Right cardiac atrium (tissue), 5 donors: ENCODE measurements at places on chromosomes 12 and 14. TPM values are rescaled to one million over a fixed set of nuclear protein-coding genes. Genes with fewer than 3 reads are reported as not detected.

ADSS1 gene
- total RNA-seq, result 199 TPM

CDKL1 gene
- total RNA-seq, result 4.4 TPM

JDP2 gene
- 28.3 TPM for total RNA-seq

ANO2 gene
- 10.9 TPM for total RNA-seq

MFAP5 gene
- 24.6 TPM for total RNA-seq

ADCY4 gene
- total RNA-seq, result 28.7 TPM

EFS gene
- 8.3 TPM for total RNA-seq

DNAJC22 gene
- total RNA-seq, result 0.37 TPM

GALNT16 gene
- total RNA-seq, result 50.9 TPM

LUM gene
- total RNA-seq, result 163 TPM

KSR2 gene
- 0.03 TPM for total RNA-seq

PTGR2 gene
- 31.3 TPM for total RNA-seq

NGDN gene
- 23.4 TPM for total RNA-seq

DNA sequence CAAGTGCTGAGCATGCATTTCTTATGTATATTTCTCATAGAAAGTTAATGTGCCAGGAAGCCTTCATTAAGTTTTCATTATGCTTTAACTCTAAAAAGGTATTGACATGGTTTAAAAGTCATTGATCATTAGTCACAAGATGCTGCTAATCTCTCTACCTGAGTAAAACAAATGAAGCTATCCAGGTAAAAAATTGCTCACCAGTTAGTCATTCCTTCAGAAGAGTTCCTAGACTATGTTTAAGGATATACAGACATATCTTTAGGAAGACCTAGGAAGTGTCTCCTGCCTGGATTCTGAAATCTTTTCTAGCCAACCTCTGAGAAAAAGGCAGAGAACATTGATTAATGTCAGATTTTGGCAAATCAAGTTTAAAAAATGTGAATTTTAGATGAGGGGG is 274.2 kb downstream of the PDZRN4 start:
- no peak for DNase-seq

- DNase-seq, result no peak
Measured at GRCh38 chr12:89345376-89345775, 6.9 kb downstream of the DUSP6 start.

DNA sequence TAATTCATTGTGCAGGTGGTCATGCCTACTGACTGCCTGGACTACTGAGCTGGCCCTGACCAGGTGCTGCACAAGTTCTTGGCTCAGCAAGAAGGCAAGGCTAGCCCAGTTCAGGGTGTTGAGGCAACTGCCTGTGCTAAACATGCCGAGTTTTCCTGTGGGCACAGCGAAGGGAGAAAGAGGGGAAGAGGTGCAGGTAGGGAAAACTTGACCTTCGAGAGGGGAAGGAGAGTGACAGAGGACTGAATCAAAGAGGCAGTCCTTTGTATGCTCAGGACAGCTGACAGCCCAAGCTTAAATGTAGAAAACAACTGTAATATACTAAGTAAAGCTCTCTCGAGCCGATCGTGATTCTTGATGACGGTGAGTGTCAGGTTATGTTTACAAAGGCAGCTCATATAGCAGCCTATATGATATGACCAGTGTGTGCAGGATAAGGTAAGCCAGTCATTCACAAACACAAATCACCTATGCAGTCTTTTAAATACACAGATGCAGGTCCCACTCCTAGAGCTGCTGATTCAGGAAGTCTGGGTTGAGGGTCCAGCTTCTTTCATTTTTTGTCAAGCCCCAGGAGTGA is 2.6 kb downstream of the IRAK3 start:
- no peak for DNase-seq

- DNase-seq, result no peak
Measured at GRCh38 chr14:60093080-60093479, 1.4 kb downstream of the PCNX4 start.

- no peak for DNase-seq
Measured at GRCh38 chr12:20024194-20024593, 344.1 kb upstream of the PDE3A start.

DNA sequence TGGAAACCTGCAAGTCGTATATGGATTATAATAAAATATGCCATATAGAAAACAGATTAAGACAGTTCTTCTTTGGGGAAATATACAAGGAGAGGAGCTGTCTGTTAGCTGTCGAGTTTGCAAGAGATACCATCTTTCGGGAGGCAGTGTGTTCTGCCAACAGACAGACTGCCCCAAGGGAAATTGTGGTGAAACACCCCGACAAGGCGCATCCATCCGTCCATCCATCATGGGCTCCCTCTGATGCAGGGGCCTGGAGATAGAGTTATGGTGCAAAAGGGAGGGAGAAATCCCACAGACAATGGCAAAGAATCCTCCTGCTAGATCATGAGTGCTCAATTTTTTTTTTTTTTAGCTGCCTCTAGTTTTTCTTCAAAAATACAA is 156.3 kb downstream of the DPF3 start:
- no peak for DNase-seq

DNA sequence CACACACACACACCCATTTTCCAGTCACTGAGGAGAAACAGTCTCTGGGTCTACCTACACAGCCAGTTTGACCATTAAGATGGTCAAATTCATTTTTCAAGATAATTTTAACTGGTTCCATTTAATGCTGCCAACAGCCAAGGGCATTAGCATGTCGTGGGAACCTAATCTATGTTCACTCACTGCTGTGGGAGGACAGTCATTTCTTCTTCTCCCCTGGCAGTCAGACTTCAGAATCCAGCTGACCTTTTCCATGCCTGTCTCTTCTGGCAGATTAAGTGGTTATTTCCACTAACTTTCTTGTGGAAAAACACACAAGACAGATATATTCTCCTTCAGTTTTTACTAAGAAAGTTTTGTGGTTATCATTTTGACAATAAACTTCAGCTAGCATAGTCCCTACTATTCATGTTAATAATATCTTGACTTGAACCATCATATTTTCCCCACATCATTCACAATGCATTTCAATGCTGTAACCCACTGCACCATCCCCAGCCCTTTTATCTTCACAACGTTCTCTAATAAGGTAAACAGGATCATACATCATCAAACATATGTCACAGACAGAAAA is 82.2 kb downstream of the DAD1 start:
- no peak for DNase-seq

DNA sequence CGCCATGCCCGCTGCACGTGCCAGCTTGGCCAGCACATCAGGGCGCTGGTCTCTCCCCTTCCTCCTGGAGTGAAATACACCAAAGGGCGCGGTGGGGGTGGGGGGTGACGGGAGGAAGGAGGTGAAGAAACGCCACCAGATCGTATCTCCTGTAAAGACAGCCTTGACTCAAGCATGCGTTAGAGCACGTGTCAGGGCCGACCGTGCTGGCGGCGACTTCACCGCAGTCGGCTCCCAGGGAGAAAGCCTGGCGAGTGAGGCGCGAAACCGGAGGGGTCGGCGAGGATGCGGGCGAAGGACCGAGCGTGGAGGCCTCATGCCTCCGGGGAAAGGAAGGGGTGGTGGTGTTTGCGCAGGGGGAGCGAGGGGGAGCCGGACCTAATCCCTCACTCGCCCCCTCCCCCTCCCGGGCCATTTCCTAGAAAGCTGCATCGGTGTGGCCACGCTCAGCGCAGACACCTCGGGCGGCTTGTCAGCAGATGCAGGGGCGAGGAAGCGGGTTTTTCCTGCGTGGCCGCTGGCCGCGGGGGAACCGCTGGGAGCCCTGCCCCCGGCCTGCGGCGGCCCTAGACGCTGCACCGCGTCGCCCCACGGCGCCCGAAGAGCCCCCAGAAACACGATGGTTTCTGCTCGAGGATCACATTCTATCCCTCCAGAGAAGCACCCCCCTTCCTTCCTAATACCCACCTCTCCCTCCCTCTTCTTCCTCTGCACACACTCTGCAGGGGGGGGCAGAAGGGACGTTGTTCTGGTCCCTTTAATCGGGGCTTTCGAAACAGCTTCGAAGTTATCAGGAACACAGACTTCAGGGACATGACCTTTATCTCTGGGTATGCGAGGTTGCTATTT is 914 bp upstream of the CCND2 start:
- peak; percentile 50 for DNase-seq

GRCh38 chr12:96308881-96309280 is 91.4 kb downstream of the CDK17 start:
- no peak for DNase-seq

DNA sequence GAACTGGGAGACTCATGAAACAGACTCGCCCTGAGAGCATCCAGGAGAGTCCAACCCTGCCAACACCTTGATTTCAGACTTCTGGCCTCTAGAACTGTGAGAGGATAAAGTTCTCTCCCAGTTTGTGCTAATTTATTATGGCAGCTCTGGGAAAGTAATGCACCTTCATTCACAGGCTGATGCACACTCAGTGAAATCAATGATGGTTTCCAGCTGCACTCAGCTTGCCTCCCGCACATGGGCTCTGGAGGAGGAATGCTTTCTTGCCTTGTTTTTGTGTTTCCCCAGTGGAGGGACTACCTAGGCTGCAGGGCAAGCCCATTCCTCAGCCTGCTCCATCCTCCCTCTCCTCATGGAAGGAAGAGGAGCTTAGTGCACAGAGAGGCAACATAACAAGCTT is 45.7 kb downstream of the TMEM132C start:
- DNase-seq, result no peak

DNA sequence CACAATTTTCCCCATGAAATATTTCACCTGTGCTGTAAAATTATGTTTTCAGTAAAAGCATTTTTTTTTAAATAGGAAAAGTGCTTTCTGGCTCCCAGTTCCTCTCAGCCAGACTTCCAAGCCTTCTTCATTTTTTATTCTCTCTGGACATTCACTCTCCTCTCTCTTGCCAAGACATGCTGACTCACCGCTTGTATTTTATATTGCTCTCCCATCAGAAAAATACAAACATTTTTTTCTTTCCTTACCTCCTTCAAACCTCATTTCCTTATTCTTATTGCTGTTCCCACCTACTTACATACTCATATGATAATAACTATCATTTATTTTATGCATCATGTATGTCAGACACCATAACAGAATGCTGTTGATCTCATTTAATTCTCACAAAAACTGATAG is 37.7 kb upstream of the ZNF641 start:
- DNase-seq, result no peak

GRCh38 chr12:51590347-51591015 is 552 bp upstream of the SCN8A start:
- peak; percentile 58 for DNase-seq

DNA sequence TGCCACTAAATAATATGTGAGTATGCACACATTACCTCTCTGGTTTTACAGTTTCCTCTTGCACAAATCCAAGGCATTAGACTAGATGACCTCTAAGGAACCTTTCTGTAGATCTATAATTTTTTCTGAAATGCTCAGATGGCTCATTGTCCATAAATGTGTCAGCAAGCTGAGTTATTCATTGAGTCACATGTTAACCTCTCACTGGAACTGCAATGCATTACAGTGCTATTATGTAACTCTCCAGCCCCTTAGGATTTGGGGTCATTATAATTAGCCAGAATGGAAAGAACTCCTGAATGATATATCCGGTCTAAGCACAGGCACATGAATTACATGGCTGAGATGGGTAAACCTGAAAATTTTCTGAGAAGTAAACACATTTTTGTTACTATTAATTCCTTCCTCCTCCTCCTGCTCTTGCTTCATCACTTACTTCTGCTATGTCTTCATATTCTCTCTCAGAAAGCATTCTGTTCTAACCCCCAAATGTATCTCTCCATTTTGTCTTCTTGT is 20.3 kb upstream of the DRAM1 start:
- no peak for DNase-seq

DNA sequence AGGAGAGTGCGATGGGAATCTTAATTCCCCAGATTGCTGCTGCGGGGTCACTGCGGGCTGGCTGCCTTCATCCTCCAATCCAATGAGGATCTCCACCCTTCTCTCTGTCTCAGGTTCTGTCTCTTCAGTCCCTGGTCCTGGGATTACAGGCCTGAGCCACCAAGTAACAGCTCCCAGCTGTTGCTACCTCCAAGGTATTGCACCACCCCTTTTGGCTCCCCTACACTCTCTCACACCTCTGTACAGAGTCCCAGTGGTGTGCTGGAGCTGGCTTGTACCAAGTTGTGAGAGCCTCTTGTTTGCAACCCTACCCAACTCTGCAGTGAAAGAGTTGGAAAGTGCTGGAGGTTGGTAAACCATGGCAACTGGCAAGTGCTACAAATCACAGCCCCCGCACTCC is 10.0 kb upstream of the RILPL1 start:
- no peak for DNase-seq

DNA sequence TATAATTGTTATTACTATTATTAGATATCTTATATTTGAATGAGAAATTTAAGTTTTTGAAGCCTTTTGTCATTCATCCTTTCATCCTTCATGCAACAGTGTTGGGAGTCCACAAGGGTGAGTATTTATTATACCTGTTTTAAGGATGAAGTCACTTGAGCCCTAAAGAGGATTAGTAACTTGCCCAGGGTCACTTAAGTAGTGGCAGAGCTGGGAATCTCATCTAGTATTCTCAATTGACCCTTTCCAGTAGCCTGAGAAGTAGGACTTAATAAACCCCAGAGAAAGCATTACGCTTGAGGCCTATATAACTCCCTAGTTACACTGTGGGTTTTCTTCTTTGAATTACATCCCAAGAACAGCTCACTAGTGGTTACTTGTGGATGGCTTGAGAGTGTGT is 119.8 kb downstream of the SRGAP1 start:
- DNase-seq, result no peak

- DNase-seq, result peak; percentile 91
Measured at GRCh38 chr12:56266693-56267442, at the start of gene COQ10A. Gene COQ10A, plus strand, starts transcription at chr12:56266942. Its CDS starts 177 bp downstream, at chr12:56267119.

DNA sequence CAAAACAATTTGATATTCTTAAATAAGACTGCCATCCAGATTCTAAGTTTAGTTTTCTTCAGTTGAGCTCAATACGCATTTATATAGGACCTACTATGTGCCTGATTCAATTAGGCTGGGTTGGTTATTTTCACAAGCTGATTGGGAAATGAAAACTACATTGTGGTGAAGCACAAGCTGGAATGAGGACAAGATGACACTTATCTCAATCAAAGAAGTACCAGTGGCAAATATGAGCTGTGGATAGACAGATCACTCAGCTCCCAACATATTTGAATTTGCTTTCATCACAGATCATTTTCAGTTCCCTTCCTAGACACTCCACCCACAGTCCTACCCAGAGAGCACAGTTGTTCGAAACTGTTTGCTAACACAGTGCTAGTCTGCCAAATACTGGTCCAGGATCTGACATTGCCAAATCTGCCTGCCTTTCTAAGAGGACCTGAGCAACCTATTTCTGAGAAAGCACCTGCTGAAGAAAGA is 74.7 kb downstream of the LLPH start:
- DNase-seq, result no peak

DNA sequence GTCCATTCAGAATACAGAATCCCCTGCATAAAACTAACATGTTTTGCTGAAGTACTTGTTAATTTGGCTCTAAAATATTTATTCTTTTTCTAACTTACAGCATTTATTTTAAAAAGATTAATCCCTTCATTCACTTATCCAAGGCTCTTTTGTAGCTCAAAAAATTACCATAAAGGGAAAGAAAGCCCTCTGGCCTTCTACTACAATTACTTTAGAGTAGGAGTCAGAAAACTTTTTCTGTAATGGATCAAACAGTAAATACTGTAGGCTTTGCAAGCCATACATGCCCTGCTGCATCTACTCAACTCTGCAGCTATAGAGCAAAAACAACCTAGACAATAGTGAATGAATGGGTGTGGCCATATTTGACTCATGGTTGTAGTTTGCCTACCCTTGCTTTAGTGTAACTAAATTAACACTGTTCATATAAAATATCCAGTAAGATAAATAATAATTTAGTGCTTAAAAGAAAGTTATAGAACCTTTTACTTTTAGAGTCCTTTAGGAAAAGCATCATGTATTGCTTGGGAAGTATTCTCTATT is 74.2 kb upstream of the ZFP36L1 start:
- DNase-seq, result no peak
